Left kidney (tissue), 8 donors: ENCODE measurements at places on chromosomes 11 and 22.

- no peak for DNase-seq
Observed at GRCh38 chr11:83172551-83172950, 15.6 kb downstream of the PCF11 start.

GRCh38 chr22:27175974-27176373 lies 518.6 kb downstream of the MIAT start:
- no peak for DNase-seq

- no peak for DNase-seq
Observed at GRCh38 chr11:124473476-124473875, 28.0 kb upstream of the OR8B8 start.

GRCh38 chr11:128165572-128165971 lies 421.8 kb downstream of the ETS1 start:
- no peak for DNase-seq
